ENCODE measurements at places on chromosomes 1 and 21.
A peak's percentile ranks its signal among the peaks of the same experiment; 100 is the strongest.

- DNase-seq = peak; percentile 93
Measured at GRCh38 chr1:59375321-59376220, 78.7 kb downstream of the FGGY start.

GRCh38 chr1:243421784-243422183 lies 165.9 kb downstream of the SDCCAG8 start:
- peak; percentile 74 for DNase-seq

- no peak for DNase-seq
Measured at GRCh38 chr1:18018366-18018765, 89.2 kb upstream of the IGSF21 start.

GRCh38 chr1:14924455-14925331 lies 228.9 kb upstream of the TMEM51 start:
- peak; percentile 56 for DNase-seq

DNA sequence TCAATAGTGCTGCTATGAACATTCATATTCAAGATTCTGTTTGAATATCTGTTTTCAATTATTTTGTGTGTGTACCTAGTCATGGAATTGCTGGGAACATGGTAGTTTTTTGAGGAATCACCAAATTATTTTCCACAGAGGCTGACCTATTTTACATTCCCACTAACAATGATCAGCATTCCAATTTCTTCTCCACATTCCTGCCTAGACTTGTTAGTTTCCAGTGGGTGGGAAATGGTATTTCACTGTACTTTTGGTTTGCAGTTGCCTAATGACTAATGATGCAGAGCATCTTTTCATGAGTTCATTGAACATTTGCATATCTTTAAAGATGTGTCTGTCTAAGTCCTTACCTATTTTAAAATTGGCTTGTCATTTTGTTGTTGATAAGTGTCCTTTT lies 1182.6 kb upstream of the B3GALT2 start:
- DNase-seq = no peak

DNA sequence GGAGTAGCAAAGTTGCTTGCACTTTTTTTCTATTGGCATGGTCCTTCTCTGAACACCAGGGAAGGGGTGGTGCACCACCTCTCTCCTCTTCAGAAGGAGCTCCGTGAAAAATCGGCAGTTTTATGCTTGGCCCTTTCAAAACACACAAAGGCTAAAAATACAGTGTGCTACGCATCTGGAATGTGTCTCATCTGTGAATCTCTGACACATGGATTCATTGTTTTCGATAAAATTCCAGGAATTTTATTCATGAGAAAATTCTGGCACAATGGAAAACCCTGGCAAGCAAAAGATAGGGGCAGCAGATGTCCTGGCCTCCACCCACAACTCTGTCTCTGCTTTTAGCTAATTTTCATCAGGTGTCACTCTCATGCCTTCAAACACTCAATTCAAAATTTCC lies 42.9 kb downstream of the ERG start:
- DNase-seq = peak; percentile 63

- DNase-seq = peak; percentile 24
Measured at GRCh38 chr1:116001739-116002487, 25.6 kb downstream of the SLC22A15 start.

- no peak for DNase-seq
Measured at GRCh38 chr1:103333141-103333540, 192.4 kb upstream of the RNPC3 start.

DNA sequence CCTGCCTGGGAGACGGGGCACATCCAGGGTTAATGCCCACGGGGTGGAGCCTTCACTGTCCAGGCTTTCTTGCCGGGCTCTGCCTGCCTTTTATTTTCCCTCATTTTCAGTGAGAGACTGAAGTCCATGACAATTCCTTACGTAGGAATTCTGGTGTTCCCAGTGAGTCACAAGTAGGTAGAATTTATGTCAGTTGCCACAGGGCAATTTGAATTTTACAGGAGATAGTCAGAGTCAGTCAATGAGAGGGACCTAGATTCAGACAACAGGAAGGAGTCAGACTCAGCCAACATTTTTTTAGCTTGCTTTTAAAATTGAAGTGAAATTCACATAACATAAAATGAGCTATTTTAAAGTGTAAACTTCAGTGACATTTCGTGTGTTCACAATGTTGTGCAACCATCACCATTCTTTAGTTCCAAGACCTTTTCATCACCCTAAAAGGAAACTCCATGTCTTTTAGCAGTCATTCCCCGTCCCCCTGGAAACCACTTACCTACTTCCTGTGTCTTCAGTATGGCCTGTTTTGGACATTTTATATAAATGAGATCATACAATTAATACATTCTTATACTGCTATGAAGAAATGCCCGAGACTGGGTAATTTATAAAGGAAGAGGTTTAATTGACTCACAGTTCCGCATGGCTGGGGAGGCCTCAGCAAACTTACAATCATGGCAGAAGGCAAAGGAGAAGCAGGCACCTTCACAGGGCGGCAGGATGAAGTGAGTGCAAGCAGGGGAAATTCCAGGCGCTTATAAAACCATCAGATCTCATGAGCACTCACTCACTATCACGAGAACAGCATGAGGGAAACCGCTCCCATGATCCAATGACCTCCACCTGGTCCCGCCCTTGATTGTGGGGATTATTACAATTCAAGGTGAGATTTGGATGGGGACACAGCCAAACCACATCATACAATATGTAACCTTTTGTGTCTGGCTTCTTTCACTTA lies 14.6 kb downstream of the AJAP1 start:
- peak; percentile 39 for DNase-seq

DNA sequence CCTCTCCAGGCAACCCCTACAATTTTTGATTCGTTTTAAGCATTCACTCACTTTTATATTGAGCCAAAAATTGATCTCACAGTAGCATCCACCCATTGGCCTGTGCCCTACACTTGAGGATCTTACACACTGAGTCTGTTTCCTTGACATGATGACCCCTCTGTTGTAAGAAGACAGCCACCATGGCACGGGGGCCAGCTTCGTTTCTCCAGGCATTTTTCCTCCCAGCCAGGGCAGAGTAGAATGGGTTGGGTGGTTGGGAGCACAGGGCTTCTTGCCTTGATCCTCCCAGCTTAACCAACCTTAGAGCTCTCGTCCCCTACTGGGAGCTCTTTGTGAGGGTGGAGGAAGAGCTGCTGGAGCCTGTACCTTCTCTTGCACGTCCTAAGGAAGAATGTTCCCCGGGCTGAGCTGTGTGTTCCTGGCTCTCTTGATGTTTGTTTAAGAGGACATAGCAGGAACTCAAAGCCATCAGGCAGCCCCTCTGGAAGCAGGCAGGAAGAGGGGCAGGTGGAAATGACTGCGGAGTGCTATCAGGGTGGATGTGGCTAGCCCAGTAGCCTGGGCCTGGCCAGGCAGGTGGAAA lies 213.2 kb upstream of the TMEM51 start:
- no peak for DNase-seq

GRCh38 chr1:117613969-117614729 lies 8.3 kb downstream of the TENT5C start:
- no peak for DNase-seq

DNA sequence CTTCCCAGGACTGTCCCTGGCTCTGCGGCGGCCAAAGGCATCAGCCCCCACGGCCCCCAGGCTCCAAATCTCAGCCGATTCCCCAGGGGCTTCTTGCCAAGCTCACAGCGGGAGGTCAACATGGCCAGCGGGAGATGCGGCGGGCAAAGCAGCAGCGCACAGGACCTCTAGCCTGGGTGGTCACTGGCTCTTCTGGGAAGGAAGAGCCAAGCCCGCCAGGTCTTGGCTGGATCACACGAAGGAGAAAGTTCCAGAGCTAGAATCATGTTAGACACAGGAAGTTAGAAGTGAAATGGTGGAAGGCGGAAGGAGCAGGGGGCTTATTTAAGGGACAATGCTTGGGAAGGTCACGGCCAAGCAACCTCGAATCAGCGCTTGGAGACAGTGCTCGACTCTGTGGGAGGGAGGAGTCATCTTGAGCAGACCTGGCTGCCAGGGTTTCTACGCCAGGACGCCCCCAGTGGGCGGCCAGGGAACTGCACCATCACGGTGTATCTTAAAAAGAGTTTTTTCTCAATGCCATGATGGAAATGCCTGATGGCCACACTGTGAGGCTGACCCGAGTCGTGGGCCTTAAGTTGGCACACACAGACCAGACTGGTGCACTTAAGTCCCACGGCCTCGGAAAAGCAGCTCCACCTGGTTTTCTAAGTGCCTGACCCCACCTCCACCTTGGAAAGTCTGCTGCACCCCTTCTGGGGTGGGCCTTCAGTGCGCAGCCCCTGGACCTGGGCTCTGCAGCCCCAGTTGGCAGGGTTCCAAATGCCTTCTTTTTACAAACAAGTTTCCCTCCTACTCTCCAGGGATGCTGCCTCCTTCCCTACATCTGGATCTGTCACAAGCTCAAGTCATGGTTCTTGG lies 29.3 kb downstream of the SLC66A1 start:
- DNase-seq = peak; percentile 86

GRCh38 chr21:29025328-29025713 lies 853 bp downstream of the USP16 start:
- peak; percentile 26 for DNase-seq

GRCh38 chr1:221734187-221734586 lies 7.7 kb downstream of the DUSP10 start:
- DNase-seq = no peak

DNA sequence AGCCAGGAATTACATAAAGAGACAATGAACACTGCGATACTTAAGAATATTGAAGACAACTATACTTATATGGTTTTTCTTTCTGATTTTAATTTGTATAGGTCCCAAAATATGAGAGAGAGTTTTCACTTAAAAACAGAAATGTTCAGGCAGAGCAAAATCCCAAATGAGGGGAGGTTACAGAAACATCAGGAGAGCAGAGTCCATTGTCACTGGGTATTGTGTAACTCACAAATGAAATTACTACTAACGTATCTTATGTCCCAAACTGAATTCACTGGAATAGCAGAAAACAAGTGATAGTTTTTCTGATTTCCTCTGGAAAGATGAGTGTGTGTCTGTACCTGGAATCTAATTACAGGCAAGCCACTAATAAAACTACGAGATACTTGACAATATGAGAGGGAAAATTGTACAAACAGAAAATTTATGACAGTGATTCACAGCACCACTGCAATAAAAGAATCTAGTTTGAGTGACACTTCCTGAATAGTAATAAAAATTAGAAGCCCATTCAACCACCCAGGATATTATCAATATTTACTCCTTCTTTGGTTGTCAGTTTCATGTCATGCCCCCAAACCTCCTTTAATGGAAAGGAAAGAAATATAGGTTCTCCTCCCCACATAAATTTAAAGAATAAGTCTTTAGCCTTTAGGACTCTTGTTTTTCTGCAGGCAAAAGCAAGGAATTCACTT lies 522.6 kb downstream of the ADGRL2 start:
- no peak for DNase-seq

- DNase-seq = no peak
Measured at GRCh38 chr1:83006271-83006670, 992.7 kb downstream of the TTLL7 start.

DNA sequence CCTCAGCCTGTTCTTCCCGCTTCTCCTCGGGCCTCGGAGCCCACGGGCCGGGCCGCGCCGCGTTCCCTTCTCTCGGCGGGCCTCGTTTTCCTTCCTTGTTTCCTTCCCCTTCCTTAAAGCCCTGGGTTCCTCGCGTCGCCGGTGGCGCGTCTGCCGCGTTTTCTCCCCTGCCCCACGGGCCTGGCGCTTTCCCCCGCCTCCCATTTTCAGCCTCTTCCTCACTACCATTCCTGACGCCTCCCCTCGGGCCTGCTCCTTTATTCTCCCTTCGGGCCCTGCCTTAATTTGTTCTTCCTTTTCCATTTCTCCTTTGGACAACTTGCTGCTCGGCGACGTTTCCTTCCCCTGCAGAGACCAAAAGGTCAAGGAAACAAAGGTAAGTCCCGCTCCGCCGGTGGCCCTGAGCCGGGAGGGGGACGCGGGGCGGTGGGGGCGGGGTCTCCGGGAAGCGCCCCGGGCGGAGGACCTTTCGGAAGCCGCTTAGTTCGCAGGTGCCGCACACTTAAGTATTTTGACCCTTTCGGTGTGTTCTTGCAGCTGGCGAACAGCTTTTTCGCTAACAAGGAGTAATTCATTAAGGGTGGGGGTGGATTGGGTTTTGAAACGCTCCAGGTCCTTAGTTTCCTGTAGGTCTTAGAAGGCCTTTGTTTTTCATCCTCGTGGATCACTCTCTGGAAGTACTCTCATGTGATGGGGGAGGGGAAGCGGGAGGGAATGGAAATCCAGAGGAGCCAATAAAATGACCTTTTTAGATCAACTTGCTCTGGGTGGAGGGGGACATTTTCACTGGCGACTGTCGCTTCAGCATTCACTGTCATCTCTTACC lies 780 bp downstream of the YTHDF2 start:
- peak; percentile 58 for DNase-seq

DNA sequence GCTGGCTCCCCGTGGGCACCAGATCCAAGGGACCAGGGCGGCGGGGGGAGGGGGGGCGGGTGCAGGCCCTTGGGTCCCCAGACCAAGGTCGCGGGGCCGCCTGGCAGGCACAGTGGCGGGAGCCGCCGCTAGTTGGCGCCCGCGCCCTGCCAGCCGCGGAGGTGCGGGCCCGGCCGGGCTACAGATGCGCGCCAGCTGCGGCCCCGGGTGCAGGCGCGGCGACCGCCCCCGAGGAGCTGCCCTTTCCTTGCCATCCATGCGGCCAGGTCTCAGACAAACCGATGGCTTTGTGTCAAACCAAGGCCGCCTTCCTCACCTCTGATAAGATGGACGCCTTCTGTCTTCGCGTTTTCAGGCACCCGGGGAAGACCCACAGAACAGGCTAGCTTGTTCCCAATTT lies 2.2 kb upstream of the RUNX3 start:
- peak; percentile 13 for DNase-seq

GRCh38 chr21:16124378-16125138 lies 394.8 kb downstream of the USP25 start:
- DNase-seq = peak; percentile 95

DNA sequence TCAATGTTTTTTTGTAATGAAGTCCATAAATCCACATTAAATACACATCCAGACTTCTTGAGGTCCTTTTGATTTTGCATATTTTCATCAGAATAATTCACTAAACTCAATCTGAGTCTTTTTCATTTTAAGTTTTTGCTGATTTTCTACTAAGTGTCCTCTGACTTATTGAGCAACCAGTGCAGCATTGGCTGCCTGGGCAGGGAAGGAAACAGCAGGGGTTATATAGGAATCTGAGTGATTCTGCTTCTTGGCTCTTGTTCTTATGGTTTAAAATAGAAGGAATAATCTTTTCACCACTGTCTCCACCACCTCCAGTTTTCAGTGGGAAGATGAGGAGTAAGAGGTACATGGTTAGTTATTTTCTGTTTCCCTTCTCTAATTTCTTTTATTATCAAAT lies 88.4 kb downstream of the ST6GALNAC5 start:
- peak; percentile 28 for DNase-seq

DNA sequence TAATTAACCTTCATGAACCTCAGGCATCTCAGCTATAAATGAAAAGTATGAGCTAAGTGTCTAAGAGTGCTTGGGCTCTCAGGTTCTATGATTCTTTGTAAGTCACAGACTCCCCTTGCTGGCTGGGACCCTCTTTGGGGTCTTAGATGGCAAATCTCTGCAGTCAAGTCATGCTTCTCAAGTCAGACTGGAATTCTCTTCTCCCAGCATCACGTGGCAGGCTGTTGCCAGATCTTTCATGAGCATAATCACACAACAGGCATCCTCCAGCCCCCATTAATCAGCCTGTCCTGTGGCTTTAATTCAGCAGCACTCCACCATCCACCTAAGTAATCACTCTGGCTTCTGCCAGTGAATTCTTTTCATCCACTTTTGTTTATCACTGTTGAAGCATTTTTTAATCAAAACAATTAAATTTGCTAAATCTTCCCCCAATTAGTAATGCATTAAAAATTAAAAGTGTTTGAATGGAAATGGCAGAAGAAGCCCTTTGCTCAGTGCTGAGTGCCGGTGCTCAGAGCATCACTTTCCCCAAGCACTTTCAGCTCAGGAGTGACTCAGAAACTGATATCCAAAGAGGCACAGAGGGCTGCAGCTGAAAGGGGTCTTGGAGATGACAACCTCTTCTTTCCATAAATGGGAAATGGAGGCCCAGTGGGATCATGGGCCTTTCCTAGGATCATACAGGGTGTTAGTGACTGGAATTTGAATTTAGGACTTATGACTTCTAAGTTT lies 50.2 kb downstream of the C8A start:
- no peak for DNase-seq

Data from cardiac fibroblast (primary cell).